ENCODE measurements at places on chromosomes 13 and 19.
A peak's percentile ranks its signal among the peaks of the same experiment; 100 is the strongest.

GRCh38 chr13:52945348-52945747, 83.3 kb upstream of the OLFM4 start:
- no peak for DNase-seq

GRCh38 chr13:111409413-111409812, 89.0 kb downstream of the TEX29 start:
- DNase-seq = no peak

- no peak for DNase-seq
Observed at GRCh38 chr19:32498648-32499200, 82.3 kb upstream of the PDCD5 start.

DNA sequence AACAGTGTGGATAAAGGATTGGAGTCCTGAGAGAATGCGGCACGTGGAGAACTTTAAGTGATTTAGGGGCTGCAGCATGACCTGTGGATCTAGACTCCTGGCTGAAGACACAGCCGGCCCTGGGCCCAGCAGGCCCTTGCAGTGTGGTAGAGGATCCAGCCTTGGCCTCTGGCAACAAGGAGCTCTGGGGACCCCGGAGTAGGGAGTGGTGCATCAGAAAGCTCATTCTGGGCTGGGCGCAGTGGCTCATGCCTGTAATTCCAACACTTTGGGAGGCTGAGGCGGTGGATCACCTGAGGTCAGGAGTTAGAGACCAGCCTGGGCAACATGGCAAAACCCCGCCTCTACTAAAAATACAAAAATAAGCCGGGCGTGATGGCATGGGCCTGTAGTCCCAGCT, 76.0 kb downstream of the CHST8 start:
- no peak for DNase-seq

DNA sequence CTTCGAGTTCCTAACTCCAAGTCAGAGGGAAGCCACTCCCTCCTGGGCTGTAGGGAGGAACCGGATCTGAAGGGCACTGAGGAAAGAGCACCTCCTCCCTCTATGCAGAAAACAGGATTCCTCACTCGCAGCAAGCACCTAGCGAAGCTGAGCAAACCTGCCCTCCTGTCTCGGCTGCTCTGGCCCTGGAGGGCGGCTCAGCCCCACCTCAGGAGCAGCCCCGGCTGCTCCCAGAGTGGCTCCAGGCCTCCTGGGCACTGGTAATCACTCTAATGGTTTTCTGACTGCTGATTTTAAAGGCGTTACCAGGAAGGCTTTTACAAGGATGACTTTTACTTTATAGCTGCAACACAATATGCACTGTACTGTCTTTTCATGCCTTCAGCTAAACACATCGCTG, 312.5 kb downstream of the TEX29 start:
- no peak for DNase-seq

- no peak for DNase-seq
Observed at GRCh38 chr13:113623491-113624234, 34.3 kb downstream of the ATP4B start.

- no peak for DNase-seq
Observed at GRCh38 chr19:55071129-55071502, 4.6 kb upstream of the EPS8L1 start.

DNA sequence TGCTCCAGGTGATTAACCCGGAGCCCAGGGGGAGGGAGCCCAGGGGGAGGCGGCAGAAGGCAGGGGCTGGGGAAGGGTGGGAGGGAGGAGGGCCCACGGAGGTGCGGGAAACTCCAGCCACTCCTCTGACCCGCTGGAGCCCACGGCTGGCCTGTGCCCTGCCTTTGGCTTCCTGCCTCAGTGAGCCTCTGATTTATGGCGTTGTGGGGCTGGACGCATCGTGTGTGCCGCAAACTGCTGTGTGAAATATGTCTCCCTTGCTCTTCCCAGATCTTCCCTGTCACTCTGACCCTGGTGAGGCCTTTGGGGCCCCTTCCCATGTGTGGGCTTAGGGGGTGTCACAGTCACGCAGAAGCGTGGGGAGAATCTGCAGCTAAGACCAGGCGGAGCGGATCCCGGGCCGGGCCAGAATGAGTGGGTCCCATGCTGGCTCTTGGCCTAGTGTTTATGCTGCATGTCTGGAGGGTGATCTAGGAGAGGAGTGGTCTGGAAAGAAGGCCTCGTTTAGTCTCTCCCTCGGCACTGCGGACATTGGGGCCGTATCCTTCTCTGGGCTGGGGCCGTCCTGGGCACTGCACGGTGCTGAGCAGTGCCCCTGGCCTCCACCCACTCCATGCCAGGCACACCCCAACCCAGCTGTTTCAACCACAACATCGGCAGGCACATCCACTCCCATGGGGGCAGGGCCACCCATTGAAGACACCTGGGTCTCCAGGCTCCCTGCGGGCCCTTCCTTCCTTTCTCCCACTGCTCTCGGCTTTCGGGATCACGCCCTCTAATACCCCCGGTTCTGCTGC, 123.0 kb downstream of the KDM4B start:
- DNase-seq = no peak

DNA sequence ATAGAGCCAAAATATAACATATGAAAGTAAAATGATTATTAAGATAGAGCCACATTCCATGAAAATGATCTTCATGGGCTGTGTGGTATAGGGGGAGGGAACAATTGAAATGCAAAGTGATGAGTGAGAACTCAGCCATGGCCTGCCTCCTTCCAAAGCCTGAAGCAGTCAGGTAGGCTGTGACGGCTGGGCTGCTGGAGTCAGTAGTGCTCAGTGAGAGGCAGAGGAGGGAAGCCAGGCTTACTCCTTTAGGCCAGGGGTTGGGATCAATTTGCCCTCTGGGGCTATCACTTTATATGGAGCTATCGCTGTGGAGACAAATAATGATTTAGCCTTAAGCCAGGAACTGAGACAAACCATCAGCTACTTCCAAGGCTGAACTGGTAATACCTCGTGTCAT, 654.9 kb downstream of the FGF9 start:
- no peak for DNase-seq

DNA sequence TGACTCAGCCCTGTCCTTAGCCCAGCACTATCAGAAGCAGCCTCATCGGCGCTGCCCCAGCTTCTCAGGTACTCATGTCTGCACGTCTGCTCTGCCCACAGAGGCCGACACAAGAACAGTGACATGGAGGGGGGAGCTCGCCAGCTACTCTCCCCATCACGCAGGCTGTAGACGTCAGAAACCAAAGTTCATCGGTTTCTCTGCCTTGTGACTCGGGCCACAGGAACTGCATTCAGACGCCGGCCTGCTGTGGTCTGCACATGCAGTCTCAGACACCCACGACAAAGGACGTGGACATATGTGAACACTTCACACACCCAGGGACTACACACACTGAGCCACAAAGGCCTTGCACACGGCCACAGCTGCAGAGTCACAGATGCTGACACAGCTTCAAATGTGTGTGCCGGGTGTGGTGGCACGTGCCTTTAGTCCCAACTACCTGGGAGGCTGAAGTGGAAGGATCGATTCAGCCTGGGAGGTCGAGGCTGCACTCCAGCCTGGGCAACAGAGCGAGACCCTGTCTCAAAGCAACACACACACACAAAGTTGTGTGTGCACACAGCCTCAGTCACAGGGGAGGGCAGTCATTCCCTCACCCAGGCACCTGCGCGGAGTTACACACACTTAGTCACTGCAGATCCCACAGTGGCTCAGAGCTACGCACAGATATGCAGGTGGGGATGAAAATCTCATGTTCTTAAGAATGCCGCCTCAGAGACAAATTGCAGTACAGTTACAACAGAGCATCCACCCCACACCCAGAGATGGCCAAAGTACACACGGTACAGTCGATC, 4.9 kb upstream of the ZFP36 start:
- DNase-seq = peak; percentile 86

DNA sequence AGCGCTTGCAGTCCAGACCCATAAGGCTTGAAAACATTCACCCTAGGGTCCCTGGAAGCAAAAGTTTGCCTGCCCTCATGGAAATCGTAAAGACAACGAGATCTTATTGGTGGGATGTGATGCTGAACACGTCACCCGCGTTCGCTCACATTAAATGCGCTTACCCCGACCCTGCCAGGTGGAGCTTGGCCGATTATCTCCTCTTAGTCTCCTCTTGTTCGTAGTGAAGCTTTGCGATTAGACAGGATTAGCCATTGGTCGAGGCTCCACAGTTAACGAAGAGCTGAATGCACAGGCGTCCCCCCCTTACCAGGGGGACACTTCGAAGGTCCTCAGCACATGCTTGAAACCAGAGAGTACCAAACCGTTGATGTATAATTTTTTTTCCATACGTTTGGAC, 16.0 kb upstream of the KDM4B start:
- no peak for DNase-seq

GRCh38 chr13:28425793-28426192, 69.1 kb downstream of the FLT1 start:
- no peak for DNase-seq

Measured in activated gamma-delta T cell treated with Interleukin-2 at 50 U/mL for 16 hours (primary cell).